ENCODE measurements at places on chromosomes 2 and 18.

GRCh38 chr2:8266563-8266962, 415.3 kb upstream of the ID2 start:
- no peak for DNase-seq

DNA sequence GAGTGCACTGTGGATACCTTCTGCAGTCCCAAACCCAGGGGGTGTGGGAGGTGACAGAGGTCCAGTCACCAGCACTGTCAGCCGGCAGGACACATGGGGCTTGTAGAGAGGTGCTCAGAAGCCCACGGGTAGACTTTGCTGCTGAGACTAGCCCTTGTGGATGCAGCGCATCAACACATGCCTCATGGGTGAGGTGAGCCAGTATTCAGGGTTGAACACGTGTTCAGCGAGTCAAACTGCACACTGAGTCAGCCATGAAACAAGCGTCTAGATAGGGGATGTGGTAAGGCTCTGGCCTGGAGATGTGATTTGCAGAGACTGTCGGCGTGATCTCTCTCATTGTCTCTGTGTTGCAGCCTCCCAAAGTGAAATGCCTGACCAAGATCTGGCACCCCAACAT, 35.8 kb upstream of the SCLY start:
- no peak for DNase-seq

- DNase-seq, result no peak
These were observed 83.5 kb upstream of the SKOR2 start for GRCh38 chr18:47334966-47335365.

- DNase-seq, result no peak
These were observed 77.0 kb upstream of the CERS6 start for GRCh38 chr2:168378960-168379669.

DNA sequence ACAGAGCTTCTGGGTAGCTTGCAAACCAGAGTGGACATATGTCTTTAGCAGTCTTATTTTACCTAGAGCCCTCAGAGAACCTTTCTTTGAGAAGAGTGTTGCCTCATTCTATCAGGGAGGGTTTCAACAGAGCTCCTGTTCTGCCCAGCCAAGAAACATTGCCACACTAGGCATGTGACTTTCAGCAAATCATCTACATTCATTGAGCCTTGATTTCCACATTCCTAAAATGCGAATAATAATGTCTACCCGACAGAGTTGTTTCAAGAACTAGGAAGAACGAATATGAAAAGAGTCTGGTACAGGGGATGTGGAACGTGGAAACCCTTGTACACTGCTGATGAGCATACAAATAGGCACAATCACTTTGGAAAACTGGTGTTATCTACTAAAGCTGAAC, 7.8 kb upstream of the PRKAG3 start:
- no peak for DNase-seq

GRCh38 chr2:161352719-161353118, 44.5 kb downstream of the PSMD14 start:
- no peak for DNase-seq

DNA sequence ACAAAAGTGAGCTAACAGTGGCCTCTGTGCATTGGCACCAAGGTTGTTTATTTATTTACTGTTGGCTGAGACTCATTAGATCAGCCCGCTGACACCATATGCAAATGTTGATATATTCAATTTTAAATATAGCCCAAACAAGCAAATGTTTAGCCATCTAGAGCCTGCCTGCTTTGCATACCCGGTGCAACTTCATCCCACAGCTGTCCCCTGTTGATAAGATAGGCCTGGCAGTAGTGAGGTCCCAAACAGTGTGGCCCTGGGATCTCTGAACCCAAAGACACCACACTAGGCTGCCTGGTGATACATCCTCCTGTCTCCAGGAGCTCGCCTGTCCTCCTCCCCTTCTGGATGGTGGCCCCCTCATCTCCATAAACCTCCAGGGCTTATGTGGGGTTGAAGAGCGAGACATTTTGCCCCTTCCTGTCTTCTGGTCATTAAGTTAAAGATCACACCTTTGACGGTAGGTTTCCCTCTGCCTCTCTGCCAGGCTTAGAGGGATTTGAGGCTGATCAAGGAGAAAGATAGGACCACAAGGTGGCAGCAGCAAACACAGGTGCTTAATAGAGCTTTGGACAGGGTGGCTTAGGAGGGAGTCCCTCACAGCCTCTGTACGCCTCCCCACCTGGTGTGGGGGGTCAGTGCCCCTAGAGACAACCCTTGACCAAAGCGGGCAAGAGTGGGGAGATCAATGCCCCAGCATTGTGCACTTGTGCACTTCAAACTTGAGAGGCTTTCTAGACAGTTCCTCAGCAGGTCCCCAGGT, 23.7 kb upstream of the MYO5B start:
- peak; percentile 2 for DNase-seq
